Vagina (tissue), 2 donors: ENCODE measurements at places on chromosomes 1 and 21.

DNA sequence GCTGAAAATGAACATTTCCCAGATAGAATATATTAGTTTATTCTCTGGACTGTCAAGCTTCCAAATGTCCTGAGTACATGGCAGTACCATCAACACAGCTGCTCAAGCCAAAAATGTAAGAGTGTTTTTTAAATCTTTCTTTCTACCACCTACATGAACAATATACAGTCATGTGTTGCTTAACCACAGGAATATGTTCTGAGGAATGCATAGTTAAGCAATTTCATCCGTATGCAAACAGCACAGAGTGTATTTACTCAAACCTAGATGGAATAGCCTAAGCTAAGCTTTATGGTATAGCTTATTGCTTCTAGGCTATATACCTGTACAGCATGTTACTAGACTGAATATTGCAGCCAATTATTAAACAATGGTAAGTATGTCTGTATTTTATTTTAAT is 561.9 kb upstream of the ADGRL4 start:
- DNase-seq: no peak

- DNase-seq: no peak
Measured at GRCh38 chr1:156910309-156910782, 10.1 kb upstream of the LRRC71 start.

GRCh38 chr1:192610112-192610889 is 25.6 kb upstream of the RGS13 start:
- no peak for DNase-seq

- DNase-seq: no peak
Measured at GRCh38 chr1:213327017-213327667, 276.1 kb downstream of the RPS6KC1 start.

DNA sequence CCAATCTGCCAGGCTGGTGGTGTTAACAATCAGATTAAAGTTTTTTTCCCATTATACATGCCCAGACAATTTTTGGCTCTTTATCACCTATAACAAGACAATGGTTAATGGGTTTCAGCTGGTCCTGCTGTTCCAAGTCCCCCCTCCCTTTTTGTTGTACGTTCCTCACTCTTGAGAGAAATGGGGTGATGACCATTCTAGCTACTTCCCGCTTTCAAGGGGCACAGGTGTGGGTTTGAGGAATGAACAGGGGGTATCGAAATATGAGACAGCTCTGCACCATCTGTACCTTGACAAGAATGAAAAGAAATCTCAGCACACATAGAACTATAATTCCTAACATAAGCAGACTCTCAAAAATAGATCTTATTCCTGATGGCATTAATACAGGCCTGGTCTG is 326.8 kb downstream of the PTPRU start:
- DNase-seq: no peak

DNA sequence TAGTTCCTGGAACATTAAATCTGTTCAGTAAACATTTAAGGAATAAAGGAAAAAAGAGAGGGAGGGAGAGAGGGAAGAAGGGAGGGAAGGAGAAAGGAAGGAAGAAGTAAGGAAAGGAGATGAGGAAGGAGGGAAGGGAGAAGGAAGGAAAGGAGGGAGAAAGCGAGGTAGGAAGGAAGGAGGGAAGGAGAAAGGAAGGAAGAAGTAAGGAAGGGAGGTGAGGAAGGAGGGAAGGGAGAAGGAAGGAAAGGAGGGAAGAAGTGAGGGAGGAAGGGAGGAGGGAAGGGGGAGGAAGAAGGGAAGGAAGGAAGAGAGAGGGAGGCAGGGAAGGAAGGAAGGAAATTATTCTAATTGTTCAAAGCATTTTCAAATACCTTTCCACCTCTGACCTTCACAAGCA is 77.2 kb upstream of the JUN start:
- DNase-seq: no peak

- DNase-seq: no peak
Measured at GRCh38 chr1:27109103-27109822, 45.7 kb downstream of the SLC9A1 start.

DNA sequence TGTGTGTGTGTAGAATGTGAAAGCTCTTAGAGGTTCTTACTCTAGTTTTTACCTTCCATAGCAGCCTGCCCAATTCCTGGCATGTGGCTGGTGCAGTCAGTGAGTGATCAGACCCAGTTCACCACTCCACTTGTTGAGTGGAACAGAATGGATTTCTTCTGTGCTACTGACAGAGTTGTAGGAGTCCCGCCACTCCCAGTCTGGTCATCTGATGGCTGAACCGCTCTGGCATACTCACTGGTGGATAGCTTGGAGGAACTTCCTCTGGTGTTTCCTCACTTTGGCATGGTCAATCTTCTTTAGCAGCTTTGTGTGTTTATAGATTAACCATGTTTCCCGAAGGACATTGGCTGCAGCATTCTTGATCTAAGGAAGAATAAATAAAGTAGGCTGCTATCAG is 106.7 kb upstream of the ADAR start:
- DNase-seq: no peak

- no peak for DNase-seq
Measured at GRCh38 chr1:147825586-147825985, 65.2 kb upstream of the GJA5 start.

GRCh38 chr1:47333578-47333921 is at the start of gene CMPK1:
TSS of gene CMPK1 (plus strand) at chr1:47333790. CDS start at chr1:47333946, 156 bp downstream.
- DNase-seq: no peak
